Thymus (tissue), 14 donors: ENCODE measurements at places on chromosomes 3 and 15. TPM values are rescaled to one million over a fixed set of nuclear protein-coding genes. Genes with fewer than 3 reads are reported as not detected.

Gene ECE2
- total RNA-seq, result not detected

DNA sequence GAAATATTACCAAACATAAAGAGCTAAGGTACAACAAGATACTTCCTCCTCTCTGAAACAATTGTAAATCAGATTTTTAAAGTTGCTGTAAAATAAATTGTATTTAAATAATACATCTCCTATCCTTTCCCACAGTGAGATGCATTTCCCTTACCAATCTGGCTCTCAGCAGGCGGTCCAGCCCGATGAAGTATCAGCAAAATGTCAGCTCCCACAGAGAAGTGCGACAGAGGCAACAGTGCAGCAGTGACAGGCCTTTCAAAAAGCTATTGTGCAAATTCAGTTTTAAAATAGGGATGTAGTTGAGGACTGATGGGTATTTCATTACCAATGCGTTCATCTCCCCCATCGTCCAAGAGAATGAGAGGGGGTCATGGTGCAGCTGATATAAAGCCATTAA is 733.2 kb upstream of the GOLIM4 start:
- no peak for DNase-seq

GRCh38 chr15:84937144-84937543 is 44.5 kb upstream of the PDE8A start:
- peak; percentile 51 for DNase-seq

GRCh38 chr3:71779674-71780377 is 5.1 kb downstream of the PROK2 start:
- no peak for DNase-seq

DNA sequence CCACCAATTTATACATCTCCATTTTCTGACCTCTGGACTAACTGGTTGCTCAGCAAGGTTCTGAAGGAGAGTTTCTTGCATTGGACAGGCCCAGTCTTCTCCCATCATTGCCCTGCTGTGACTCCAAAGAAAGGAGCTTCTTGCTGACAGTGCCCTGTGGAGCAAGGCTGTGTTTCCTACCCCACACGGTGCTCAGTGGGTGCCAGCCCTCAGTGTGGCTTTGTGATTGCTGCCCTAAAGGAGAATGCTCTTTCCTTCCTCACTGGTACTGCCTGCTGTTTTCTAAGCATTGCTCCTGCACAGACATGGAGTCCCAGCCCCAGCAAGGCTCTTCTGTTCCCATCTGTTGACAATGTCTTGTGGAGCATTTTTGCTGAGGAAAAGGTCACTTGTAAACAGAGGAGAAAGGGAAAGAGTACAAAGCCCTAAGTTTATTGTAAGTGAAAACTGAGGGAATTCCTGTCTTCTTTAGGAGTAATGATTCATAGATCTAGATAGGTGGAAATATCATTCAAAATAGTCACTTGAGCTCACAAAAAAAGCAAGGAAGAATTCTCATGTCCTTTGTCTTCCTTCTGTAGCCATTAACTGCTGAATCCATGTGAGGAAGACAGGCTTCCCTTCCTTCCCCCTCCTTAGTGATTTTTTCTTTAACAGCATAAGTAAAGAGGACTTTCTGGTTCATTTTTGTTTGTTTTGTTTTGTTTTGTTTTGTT is 62.9 kb downstream of the HMG20A start:
- DNase-seq, result no peak
